ENCODE measurements at places on chromosomes 2 and 18. TPM values are rescaled to one million over a fixed set of nuclear protein-coding genes. Genes with fewer than 3 reads are reported as not detected.
A peak's percentile ranks its signal among the peaks of the same experiment; 100 is the strongest.

TCF23 gene
- total RNA-seq, result not detected

CXCR1 gene
- total RNA-seq, result not detected

- DNase-seq, result no peak
These were observed 1094.7 kb upstream of the KLHL29 start for GRCh38 chr2:22290302-22290701.

- peak; percentile 30 for DNase-seq
These were observed 49.6 kb upstream of the ITSN2 start for GRCh38 chr2:24409700-24410556.

GRCh38 chr2:30756051-30756719, 51.1 kb downstream of the CAPN13 start:
- no peak for DNase-seq

DNA sequence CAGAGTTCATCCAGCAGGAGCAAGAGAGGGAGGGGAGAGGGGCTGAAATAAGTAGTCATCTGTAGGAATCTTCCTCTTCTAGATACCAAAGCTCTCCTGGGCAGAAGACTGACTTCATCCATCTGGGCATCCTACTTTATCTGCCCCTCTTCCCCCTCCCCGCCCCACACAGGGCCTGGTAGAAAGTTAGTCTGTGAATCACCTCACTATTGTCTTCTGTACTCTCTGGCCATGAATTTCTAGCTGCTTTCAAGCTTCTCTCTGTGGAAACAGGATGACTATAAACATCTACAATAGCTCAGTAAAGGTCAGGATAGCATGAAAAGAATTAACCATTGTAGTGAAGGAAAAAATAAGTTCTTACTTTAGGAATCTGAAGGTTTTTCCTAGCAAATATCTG, 47.7 kb upstream of the RNU4ATAC start:
- no peak for DNase-seq

VWC2L gene
- total RNA-seq, result not detected

SLC30A3 gene
- 0.11 TPM for total RNA-seq

ELOA2 gene
- total RNA-seq, result not detected

- DNase-seq, result no peak
These were observed 405 bp downstream of the CASP10 start for GRCh38 chr2:201183365-201183727.

GRCh38 chr2:190880378-190881083, at the start of gene GLS:
GLS (plus strand) TSS chr2:190880821; CDS start chr2:190881085, 264 bp downstream.
- peak; percentile 88 for DNase-seq

DNA sequence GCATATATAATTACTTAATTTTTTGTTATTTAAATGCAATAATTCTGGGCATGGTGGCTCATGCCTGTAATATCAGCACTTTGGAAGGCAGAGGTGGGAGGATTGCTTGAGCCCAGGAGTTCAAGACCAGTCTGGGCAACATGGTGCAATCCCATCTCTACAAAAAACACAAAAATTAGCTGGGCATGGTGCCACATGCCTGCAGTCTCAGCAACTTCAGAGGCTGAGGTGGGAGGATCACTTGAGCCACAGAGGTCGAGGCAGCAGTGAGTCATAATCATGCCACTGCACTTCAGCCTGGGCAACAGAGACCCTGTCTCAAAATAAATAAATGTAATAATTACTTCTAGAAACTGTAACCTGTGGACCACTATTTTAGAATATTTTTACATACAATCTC, 21.5 kb upstream of the TMEM87B start:
- no peak for DNase-seq

Data from pulmonary artery endothelial cell (primary cell).